Adrenal gland (tissue), 19 donors: ENCODE measurements at places on chromosomes 2 and 18. TPM values are rescaled to one million over a fixed set of nuclear protein-coding genes. Genes with fewer than 3 reads are reported as not detected.

- DNase-seq: no peak
Observed at GRCh38 chr18:9669016-9669415, 39.1 kb upstream of the RAB31 start.

Gene CWC22
- polyA plus RNA-seq: 12.3 TPM

DNA sequence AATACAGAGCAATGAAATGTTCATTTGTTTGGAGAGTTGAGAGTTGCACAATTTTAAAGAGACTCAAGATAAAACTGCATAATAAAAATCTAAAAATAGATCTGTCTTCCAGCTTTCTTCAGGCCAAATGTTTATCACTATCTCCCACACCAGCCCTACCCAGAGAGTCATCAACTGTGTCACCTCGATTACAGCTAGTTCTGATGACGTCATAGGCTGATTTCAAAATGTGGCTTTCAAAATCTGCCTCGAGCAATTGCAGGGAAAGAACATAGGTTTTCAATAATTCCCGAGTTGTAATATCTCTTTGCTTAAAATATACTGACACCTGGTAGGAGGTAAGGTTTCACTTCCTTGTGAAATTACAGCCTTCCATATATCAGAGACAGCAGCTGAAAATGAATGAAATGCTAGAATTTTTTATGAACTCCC is 677.6 kb upstream of the ID2 start:
- peak; percentile 85 for DNase-seq

- no peak for DNase-seq
Observed at GRCh38 chr2:237441605-237442274, 27.8 kb upstream of the COL6A3 start.

DNA sequence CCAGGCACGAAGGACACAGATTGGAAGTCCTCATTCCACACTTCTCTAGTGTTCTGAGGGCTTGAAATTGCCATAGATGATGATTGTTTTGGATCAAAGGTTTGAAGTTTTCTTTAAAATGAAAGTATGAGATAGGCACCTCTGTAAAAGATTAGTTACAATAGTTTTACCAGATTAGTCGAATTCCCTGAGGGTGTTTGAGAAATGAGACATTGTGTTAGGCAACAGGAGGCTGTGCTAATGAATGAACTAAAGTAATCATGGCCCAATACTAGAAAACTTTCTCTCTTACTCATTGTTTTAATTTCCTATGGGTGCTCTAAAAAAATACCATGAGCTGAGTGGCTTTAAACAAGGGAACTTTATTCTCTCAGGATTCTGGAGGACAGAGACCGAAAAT is 421.7 kb downstream of the RNF144A start:
- no peak for DNase-seq

- no peak for DNase-seq
Observed at GRCh38 chr18:38496222-38496793, 930.7 kb upstream of the CELF4 start.

GRCh38 chr2:191724015-191724414 is 46.1 kb downstream of the NABP1 start:
- DNase-seq: no peak

GRCh38 chr2:134078354-134078753 is 175.5 kb upstream of the MGAT5 start:
- DNase-seq: no peak

DNA sequence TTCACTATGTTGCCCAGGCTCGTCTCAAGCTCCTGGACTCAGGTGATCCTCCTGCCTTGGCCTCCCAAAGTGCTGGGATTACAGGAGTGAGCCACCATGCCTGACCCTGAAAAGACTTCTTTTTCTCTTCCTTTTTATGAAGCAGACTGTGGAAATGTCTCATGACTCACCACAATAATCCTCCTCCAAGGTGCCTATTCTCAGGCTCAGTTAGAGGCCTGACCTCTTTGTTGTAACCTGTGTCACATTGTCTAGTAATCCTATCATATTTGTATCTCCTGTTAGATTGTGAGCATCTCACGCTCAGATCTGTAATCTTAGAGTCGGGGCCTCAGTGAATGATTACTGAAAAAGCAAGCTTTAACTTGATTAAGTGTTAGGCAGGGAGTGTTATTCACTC is 18.3 kb upstream of the TAF4B start:
- DNase-seq: no peak

GRCh38 chr2:168884975-168885374 is 5.3 kb downstream of the SPC25 start:
- DNase-seq: no peak

GRCh38 chr2:46697830-46698323 is 217.7 kb downstream of the MCFD2 start:
- no peak for DNase-seq

GRCh38 chr2:58875436-58875835 is 634.3 kb upstream of the FANCL start:
- DNase-seq: no peak

DNA sequence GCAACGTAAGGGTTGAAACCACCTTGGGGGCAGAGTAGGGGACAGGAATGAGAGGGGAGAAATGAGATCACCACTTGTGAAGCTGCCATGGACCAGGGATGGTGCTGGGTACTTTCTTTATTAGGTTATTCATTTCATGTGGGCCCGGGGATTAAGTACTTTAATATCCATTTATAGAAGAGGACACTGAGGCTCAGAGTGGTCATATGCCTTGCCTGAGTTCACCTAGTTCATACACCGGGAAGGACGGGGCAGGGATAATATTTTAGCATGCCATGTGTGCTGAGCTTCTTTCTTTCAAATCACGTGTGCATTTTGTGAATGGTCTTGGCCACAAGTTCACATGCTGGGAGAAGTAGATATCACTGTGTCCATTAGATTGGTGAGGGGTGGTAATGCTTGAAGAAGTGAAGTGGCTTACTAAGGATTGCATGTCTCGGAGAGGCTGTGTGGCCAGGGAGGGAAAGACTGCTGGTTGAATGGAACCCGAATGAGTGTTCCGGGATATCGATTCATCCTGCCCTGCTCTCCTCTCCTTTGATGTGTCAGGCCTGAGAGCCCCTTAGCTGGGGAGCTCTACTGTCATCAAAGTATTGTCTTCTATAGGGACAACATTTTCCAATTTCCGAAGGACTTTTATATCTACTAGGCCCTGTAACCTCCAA is 187.1 kb downstream of the MYCN start:
- DNase-seq: no peak

- DNase-seq: no peak
Observed at GRCh38 chr2:40118622-40119021, 333.3 kb downstream of the SLC8A1 start.

GRCh38 chr2:146241023-146241422 is 1603.8 kb upstream of the ACVR2A start:
- DNase-seq: no peak

DNA sequence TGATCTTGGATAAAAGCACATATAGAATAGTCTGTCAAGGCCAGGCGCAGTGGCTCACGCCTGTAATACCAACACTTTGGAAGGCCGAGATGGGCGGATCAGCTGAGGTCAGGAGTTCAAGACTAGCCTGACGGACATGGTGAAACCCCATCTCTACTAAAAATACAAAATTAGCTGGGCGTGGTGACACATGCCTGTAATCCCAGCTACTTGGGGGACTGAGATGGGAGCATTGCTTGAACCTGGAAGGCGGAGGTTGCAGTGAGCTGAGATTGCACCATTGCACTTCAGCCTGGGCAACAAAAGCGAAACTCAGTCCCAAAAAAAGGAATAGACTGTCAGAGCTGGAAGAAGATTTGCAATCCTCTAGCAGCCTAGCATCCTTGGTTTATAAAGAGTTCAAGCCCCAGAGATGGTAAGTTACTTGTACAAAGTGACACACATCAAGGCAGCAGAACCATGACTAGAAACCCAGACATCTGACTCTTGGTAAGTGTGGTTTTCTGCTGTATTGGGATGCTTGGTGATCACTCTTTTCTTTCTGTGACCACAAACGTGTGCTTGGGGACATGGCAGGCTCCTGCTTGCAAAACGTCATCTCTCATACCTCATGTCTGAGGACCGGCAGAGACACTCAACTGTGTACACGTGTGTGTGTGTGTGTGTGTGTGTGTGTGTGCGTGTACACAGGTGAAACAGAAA is 69.0 kb downstream of the OSBPL6 start:
- no peak for DNase-seq

Gene NMUR1
- 0.40 TPM for polyA plus RNA-seq

- no peak for DNase-seq
Observed at GRCh38 chr2:154762638-154763037, 64.1 kb downstream of the KCNJ3 start.

DNA sequence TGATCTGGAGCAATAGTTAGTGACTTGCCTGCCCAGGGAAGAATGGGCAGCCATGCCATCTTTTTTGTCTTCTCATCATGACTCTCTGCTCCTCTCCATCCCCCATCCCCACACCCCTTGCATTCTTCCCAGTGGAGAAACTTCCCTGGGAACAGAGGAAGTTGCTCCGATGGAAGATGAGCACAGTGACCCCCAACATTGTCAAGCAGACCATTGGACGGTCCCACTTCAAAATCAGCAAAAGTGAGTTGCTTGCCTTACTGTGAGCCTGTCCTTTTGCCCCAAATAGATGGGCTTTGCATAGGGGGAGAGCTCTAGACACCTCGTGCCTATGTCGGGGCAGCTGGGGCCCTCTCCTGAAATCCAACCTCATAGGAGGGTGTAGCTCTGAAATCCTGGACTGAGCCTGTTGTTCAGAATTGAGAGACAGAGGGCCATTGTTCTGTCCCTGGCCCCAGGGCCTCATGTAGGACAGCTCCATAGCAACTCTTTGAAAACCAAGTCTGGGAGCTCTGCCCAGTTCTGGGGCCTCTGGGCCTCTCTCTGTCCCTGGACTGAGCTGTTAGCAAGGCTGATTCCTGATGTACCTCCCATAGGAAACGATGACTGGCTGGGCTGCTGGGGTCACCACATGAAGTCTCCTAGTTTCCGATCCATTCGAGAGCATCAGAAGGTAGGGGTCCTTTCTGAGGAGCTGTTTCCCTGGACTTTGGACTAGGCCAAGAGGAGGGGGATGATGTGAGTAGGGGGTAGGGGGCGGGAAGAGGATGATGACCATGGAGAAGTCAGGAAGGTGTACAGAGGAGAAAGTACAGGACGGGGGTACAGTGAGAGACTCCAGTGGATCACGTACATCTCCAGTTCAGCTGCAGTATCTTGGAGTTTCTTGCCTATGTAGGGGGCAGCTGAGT is 35.2 kb downstream of the TTLL4 start:
- DNase-seq: peak; percentile 79

Gene RGPD5
- 8.8 TPM for polyA plus RNA-seq

GRCh38 chr18:61785588-61785987 is 107.2 kb downstream of the RNF152 start:
- DNase-seq: no peak

GRCh38 chr2:223501641-223502040 is 100.5 kb downstream of the SCG2 start:
- no peak for DNase-seq

Gene DUSP19
- polyA plus RNA-seq: 3.5 TPM

Gene DNAJC10
- polyA plus RNA-seq: 70.8 TPM

- no peak for DNase-seq
Observed at GRCh38 chr2:21123473-21124393, at the start of gene TDRD15. Gene TDRD15, plus strand, starts transcription at chr2:21123968. Its CDS starts 13,500 bp downstream, at chr2:21137468.

GRCh38 chr18:77442393-77442792 is 192.7 kb downstream of the GALR1 start:
- no peak for DNase-seq
